Thoracic aorta (tissue), 2 donors: ENCODE measurements at places on chromosomes 12 and 14. TPM values are rescaled to one million over a fixed set of nuclear protein-coding genes. Genes with fewer than 3 reads are reported as not detected.

ARHGDIB gene
- 223 TPM for total RNA-seq

DBX2 gene
- total RNA-seq = 0.27 TPM

TTC6 gene
- not detected for total RNA-seq

ABCD2 gene
- total RNA-seq = 1.1 TPM

RNFT2 gene
- total RNA-seq = 1.1 TPM

AGAP2 gene
- 3.5 TPM for total RNA-seq

R3HDM2 gene
- 26.5 TPM for total RNA-seq

HECTD1 gene
- 82.6 TPM for total RNA-seq

SYCP3 gene
- not detected for total RNA-seq

TRMT61A gene
- total RNA-seq = 18.8 TPM

DNA sequence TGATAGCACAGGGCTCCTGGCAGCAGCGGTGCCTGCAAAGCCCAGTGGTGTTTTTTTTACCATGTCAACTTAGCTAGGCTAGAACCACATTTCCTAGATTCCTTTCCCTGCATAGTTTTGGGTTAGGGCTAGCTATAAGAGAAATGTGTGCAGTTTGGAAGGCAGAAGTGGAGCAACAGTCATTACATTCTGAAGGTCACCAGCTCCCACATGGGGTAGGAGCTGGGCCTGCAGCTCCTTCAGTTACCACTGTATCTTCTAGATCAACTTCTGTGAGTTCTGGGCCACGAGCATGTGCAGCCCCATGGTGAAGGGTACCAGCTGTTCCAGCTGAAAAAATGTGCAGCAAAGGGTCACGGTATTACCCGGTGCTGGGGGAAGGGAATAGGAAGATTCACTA lies 2.3 kb upstream of the SLC25A3 start:
- DNase-seq = no peak

- no peak for DNase-seq
These were observed 333.8 kb downstream of the PDZRN4 start for GRCh38 chr12:41521872-41522379.

DNA sequence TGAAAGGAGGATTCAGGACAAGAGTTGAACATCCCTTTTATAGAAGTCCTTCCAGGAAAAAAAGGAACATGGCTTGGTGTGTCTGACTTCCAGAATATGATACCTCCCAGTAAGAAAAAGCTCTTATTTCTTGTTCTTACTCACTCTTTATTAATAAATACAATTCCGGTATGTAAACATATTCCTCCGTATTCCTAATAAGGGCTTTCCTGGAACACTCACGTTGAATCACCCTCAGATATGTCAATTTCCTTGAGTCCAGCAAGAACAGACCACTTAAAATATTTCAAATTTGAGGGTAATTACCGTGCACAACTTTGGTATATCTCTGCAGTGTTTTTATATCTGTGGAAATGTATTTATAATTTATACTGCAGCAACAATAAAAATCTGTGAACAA lies 385.6 kb downstream of the SYT1 start:
- no peak for DNase-seq

DNA sequence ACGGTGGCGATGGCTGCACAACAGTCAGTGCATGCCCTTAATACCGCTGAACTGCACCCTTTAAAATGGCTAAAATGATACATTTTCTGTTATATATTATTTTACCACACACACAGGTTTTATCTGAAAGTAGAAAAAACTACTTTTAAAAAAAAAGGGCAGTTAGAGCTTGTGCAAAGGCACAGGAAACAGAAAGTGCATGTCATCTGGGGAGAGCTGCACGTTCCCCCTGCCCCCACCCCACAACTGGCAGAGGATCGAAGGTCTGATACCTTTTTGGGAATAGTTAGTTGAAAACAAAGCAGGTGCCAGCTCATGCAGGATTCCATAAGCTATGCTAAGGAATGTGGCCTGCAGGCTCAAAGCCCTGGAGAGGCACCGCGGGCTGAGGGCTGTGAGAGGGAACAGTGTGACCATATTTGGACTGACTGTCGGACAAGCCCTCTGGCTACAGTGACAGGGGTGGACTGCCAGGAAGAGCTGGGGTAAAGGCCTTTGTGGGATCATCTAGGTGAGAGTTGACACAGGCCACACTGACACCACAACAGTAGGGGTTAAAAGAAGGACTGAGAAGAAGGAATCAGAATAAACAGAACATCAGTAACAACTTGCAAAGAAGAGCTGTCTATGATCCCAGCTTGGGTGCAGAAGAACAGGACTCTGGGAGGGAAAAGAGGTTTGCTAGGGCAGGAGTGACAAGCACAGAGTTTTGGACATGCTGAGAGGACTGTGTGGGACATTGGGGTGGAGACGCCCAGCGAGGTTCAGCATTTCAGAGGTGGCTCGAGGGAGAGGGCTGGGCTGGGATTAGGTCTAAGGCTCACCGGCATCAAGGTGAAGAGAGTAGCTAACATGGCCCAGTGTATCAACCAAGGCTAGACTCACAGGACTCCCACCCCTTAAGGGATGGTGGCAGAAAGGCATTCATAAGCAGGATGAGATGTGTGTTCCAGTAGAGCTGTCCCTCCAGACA lies 54.6 kb downstream of the ACTN1 start:
- DNase-seq = peak; percentile 32

- DNase-seq = no peak
These were observed 47.6 kb downstream of the TRAF3 start for GRCh38 chr14:102824832-102825231.

DNA sequence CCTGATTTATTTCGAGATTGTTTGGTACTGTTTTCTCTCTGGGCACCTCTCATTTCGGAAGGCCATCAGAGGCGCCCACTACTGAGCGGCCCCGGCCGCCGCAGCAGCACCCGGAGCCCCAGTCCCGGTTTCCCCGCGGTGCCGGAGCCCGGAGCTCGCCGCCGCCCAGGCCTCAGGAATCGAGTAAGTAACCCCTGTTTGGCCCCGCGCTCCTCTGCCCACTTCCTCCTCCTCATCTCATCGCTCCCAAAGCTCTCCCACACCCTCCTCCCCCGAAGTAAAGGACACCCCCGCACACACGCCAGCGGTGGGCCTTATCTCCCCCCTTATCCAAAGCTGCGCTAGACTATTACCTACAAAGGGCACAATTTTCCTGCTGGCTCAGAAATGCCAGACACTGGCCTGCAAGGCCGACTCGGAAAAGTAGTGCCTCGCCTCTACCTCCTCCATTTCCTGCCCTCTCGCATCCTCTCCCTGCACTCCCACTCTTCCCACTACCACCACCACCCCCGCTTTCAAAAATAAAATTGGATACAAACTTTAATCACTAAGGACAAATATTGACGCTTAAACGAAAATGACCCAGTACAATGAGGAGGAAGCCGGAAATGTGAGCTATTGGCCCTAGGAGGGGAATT lies 637 bp upstream of the FOXG1 start:
- no peak for DNase-seq

GRCh38 chr12:112937741-112938719 lies at the start of gene OAS3:
TSS of gene OAS3 (plus strand) at chr12:112938474. CDS start at chr12:112938531, 57 bp downstream.
- DNase-seq = peak; percentile 54

DNA sequence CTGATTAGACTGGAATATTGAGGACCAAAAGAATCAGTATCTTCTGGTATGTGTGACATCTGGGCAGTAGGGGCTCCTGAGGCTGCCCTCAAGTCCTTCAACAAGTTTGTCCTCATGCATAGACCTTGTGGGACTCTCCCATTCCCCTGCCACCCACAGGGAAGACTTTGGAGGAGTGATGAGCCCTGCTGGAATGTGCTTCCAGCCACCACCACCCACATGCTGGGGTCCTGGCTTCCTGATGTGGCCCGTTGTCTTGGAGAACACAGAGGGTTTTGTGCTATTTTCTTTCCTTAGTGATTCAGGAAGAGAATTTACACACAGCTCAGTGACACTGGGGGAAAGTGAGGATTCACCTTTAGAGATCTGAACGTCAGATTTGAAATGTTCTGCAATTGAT lies 29.2 kb upstream of the SEL1L start:
- no peak for DNase-seq

GRCh38 chr12:132669166-132669879 lies 17.8 kb downstream of the POLE start:
- no peak for DNase-seq

- no peak for DNase-seq
These were observed 156.3 kb downstream of the TMX1 start for GRCh38 chr14:51396222-51396815.

DNA sequence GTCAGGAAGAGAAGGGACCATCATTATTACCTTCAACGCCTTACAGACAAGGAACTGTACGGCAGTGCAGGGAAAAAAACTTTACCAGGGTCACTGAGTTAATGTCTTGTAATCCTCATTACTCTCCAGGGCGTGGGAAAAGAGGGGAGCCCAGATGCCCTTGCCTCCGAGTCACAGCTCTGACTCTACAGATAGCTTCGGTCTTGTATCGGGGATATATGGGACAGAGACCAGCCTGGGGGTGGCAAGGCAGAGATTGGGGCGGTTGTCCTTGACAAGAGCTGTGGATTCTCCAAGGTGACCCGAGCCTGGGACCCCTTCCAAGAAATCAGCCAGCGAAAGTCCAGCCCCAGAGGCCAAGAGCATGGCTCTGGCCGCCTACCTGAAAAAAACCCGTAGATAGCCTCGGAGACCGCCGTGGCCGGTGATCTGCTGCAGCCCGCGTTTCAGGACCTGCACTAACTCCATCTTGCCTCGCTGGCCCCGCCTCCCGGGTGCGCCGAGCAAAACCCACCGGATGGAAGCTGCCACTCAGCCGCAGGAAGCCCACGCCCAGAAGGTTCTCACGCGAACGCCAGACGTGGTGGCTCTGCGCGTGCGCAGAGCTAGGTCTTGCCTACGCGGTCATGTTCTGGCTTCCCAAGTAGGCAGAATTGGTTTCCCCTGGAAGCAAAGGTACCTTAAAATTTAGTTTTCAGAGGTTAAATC lies at the start of gene NDUFA12:
TSS of gene NDUFA12 (minus strand) at position 485 of the 708 bp plus-strand sequence. CDS start at position 468, 17 bp downstream.
- DNase-seq = peak; percentile 80

DNA sequence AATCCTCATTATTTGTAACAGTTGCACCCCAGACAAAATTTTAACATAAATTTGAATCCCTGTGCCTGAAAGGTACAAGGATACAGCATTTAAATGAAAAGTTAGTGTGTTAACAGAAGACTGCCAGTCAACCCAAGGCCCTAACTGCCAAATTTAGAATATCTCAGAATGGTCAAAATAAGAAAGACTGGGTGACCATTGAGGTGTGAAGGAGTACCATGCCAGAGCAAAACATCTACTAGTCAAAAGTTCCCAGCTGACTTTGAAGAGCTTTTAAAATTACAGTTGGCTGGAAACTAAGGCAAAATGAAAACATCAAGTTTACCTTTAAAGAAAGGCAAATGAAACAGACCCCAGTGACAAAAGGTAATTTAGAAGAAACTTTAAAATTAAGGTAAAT lies 18.4 kb downstream of the SAV1 start:
- DNase-seq = no peak

- no peak for DNase-seq
These were observed 140.6 kb downstream of the EPS8 start for GRCh38 chr12:15648558-15648957.

GRCh38 chr14:21073921-21074320 lies 3.8 kb downstream of the ARHGEF40 start:
- DNase-seq = no peak

DNA sequence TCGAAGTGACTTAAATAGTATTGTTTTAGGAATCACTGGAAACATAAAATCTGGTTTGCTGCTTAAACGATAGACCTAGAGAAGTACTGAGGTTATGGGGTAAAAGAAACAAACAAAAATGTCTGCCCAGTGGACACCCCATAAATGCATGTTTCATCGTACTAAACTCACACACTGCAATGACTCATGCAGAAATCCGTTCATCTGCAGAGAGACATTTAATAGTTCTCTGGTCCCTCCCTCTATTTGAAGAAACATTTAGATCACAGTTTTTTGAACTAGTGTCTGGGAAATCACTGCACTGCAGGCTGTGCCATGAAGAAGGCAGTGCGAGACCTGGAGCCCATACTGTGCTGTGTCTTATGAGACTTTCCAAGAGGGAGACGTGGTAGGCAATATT lies 25.5 kb downstream of the SLC17A8 start:
- DNase-seq = no peak

DNA sequence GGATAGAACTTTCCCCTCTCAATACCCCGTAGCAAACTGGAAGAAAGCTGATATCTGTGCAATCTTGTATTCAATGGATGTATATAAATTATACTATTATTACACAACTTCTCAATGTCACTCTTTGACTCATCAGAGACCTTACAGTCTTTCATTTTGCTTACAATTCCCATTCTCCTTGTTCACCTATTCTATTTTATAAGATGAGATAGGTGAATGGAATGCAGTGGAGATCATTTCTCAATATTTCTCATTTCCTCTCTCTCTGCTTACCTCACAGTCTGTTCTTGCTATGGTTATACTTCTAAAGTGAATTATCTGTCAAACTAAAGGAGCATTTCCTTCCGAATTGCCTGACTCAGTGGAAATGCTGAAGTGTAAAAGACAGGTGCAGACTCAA lies 14.9 kb downstream of the FOXA1 start:
- no peak for DNase-seq

DNA sequence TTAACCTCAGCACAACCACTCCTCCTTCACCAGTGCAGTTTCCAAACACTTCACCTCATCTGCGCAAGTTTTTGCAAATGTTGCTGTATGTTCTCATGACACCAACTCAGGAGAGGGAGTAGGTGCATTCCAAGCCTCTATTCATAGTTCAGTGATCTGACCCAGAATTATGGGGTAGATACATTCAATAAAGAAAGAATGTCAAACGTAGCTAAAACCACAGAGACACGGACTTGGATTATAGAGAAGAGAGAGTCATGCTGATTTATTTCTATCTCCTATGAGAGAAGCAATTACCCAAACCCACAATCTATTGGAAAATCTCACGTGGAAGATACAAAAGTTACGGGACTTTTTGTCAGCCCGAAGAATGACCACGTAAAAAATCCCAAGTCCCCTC lies 1006.0 kb upstream of the TMEM132C start:
- no peak for DNase-seq
